ENCODE measurements at places on chromosomes 1 and 21.
A peak's percentile ranks its signal among the peaks of the same experiment; 100 is the strongest.

- DNase-seq: no peak
These were observed 504.9 kb downstream of the OMA1 start for GRCh38 chr1:58041621-58042020.

DNA sequence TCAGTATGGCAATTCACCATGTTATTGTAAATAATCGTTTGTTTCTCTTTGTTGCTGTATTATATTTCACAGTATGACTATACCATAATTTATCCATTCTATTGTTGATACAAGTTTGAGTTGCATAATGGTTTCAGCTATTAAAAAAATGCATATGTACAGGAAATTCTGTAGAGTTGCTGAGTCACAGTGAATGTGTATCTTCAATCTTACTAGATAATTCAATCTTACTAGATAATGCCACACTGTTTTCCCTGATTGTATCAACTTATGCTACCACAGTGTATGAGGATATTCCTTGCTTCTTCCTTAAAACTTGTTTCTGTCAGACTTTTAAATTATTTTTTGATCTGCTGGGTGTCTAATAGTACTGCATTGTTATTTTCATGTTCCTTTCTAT, 3.5 kb upstream of the COA6 start:
- no peak for DNase-seq

DNA sequence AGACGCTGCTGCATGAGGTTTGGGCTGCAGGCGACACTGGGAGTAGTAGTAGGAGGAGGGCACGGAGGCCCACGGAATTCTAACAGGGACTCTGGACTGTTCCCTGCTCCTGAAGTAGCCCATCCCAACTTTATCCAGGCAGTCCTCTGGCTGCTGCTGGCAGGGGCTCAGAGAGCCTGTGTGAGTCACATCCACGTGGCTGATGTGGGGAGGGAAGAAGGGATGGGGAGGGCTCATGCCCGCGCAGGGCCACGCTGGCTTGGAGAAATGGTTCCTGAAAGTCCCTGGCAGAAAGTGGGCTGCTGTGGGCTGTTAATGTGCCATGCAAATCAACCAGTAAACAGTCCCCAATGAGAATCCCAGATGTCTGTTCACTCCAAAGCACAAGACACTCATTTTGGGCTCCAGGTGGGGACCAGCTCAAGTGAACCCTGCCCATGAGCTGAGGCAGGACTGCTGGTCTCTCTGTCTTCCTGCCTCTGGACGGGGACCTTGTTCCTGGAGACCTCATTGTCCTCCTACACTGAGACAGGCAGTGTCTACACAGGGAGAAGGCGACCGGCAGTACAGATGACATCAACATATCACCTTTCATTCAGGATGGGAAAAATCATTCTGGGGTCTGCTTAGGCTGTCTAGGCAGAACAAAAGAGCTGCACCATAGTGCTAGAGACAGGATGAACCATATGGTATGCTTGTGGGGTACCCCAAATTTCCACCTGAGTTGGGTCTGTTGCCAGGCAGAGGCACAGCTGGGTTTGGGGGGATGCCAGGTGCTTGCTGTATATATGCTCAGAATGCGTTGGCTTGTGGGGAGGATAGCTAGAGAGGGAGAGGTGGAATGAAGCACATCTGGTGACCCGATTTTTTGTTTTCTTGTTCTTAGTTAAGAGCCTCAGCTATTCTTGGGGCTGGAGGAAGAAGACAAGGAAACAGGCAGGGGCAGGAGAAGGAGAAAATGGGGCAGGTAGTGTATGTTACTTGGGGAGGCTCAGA, 57.9 kb upstream of the FMOD start:
- no peak for DNase-seq

DNA sequence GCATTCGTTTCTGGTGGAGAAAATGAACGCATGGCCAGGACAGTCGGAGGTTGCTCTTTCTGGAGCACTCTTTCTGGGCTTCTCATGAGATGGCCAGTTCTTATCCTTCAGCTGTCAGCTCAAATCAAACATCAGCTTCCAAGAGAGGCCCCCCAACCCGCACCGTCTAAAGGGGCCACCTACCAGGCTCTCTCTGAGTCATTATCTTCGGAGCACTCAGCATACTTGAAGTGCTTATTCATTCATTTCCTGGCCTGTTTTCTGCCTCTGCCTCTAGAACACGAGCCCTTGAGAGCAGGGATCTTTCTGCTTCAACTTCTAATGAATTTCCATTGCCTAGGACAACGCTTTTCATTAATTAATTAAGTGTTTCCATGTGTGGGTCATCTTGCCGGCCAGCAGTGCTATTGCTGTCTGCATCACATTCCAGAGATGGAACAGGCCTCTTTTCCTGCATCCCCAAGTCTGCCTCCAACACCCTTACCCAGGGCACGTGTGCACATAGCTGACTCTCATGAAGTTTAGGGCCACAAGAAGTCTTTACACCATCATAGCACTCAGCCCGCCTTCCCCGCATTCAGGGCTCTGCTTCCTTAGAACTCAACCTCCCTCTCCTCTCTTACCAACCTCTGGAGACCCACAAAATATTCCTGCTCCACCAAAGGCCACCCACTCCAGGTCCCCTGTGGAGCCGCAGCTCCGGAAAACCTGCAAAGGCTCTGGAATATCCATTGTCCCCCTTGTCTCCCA, 52.1 kb upstream of the LAPTM5 start:
- peak; percentile 43 for DNase-seq

DNA sequence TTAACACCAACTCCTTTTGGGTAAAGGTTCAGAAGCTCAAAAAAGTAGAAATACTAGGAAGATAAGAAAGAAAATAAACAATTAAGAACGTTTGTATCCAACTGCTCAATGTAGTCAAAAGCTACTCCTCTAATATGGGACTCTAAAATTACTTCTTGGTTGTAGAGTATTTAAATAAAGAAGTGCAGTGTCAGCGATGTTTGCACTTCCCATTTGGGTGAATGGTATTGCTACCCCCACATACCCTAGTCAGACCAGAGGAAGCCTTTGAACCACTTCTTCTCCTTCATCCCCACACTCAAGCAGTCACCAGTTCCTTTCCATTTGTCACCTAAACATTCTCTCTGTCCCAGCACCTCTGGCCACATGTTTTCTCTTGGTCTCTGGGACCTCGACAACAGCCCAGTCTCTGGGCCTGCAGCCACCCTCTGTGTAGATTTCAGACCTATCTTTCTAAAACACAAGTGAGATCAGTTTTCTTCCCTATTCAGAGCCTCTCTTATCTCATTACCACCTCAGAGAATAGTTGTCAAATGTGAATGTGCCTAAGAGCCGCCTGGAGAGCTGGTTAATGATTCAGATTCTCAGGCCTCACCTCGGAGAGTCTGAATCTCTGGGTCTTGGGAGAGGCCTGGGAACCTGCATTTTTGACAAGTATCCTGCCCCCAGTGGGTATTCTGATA, 109.8 kb downstream of the OMA1 start:
- DNase-seq: no peak

DNA sequence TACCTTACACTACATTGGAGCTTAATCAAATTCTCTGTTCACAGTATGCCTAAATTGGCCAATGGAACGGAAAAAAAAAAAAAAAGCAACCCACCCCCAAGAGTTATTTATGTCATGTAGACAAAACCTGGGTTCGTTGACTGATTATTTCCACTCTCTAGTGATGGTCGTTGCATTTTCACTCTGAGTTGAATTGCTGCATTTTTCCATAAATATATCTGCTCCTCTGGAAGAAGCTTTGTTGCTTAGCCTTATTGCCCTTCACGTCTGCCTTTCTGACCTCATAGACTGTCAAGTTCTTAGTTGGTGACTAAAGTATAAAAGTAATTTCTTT, 90.2 kb upstream of the RUNX1 start:
- DNase-seq: no peak

DNA sequence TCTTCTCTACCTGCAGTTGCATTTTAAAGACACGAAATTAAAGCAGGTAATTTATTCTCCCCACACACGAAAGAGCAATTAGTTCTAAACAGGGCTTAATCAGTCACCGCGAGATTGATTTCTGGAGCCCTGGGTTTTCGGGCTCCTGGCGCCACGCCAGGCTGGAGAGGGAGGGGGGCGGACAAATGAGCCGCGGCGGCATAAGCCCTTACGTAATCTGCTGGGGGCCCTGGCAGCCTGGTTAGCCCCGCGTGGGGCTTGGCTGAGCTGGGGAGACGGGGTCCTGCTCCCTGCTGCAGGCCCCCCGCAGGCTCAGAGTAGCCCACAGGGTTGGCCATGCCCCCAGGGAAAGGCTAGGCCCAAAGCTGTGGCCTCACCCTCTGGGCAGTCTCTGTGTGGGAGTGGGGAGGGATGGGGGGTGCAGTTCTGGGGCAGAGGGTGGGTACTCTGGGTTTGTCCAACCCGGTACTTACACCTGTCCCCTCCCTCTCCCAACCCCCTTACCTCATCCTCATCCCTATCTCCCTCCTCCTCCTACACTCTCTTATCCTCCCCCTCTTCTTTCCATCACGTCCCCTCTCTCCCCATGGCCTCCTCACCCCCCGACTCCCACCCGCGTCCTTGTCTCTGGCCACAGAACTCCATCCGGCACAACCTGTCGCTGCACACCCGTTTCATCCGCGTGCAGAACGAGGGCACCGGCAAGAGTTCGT, 19.9 kb downstream of the FOXO6 start:
- peak; percentile 84 for DNase-seq

DNA sequence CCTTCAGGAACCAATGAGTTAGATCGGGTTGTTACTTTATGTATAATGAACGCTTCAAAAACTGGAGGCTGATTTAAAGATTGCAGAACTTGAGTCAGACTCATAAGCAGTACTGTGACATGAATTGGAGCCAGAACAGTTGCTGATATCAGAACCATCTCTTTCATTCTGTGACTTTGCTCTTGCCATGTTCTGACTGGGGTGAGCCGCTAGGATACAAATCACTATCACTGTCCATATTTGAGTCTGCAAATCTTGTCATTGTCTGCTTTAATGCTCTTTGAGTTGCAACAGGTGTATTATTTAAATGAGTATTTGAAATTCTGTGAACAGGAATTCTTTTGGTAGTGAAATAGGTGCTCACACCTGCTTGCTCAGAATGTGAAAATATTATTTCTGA, 52.5 kb downstream of the LRIG2 start:
- no peak for DNase-seq

DNA sequence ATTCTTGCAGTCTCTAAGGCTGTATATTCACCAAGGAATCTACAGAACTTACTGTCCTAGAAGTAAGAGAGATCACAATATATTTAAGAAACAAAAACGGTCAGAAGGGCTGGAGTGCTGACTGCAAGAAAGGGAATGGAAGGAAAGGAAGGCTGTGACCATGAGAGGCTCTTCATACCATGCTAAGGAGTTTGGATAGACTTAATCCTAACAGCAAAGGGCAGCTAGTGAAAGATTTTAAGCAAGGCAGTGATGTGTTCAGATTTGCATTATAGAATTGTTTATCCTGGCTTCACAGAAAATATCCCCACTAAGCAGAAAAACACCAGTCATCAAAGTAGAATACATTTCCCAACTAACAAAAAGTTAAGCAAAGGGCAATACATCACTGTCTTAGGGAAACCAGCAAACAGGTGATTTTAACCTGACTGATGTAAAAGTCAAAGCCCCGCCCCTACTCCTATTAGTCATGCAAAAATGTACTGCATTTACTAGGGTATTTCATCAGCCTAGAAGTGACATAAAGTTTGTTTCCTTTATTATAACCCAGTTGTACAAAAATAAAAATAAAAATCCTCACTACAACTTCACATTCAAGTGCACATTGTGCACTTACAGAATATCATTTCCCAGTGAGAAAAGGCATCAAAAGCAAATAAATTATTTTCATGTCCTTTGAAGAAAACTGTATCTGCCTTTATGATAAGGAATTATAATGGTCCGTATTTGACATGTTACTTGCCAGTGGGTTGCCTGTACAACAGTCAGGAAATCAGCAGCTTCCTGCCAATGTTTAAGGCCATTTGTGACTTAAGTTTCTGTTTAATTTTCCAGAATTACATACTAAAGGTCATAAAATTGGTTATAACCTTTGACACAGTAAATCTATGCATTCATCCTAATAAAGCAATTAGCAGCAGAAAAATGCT, 17.2 kb downstream of the JAK1 start:
- DNase-seq: no peak

- DNase-seq: no peak
These were observed 36.8 kb upstream of the DUSP10 start for GRCh38 chr1:221778535-221779142.

GRCh38 chr1:181169281-181169865, 80.9 kb downstream of the IER5 start:
- peak; percentile 76 for DNase-seq

GRCh38 chr1:111183308-111184069, 17.0 kb downstream of the DENND2D start:
- no peak for DNase-seq

GRCh38 chr1:202291001-202291400, 50.7 kb downstream of the UBE2T start:
- DNase-seq: no peak

DNA sequence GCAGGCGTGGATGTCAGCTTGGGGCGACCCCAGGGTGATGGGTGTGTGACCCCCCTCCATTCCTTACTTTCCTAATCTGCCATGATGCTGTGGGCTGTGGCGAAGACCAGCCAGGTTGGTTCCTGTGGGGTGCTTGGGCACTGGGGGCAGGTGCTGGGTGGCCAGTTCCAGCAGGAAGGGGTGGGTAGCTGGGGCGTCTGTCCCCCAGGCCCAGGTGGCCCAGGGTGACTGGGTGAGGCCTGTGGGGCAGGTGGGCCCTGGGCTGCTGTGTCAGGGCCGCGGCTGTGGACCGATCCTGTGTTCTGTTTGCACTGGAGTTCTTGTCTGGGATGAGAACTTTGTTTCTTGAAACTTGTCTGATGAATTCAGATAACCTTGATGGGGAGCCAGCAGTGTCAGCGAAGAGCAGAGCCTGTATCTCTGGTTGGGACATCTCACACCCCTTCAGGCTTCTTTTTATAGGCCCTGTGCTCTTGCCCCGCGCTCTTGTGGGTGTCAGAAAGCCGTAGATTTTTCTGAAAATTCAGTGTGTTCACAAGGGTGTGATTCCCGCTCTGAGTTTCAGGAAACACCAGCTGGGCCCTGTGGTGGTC, 3.7 kb downstream of the PRKCZ start:
- DNase-seq: no peak

- no peak for DNase-seq
These were observed 8.4 kb upstream of the DDAH1 start for GRCh38 chr1:85473390-85473789.

DNA sequence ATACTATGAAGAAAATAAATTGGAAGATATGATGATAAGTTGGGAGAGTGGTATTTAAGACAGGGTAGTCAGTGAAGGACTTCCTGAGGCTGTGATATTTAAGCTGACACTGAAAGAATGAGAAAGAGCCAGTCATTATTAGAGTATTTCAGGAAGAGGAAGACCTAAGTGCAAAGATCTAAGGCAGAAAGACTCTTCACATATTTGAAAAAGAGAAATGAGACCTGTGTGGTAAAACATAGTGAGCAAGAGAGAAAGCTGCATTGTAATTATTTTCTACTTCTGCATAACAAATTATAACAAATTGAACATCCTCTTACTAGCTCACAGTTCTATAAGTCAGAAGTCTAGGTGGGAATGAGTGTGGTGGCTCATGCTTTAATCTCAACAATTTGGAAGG, 34.6 kb upstream of the DOCK7 start:
- DNase-seq: no peak

- DNase-seq: no peak
These were observed 91.3 kb upstream of the COA6 start for GRCh38 chr1:234281826-234282489.

GRCh38 chr1:56450004-56450666, 129.2 kb downstream of the PLPP3 start:
- DNase-seq: no peak

- no peak for DNase-seq
These were observed 9.1 kb downstream of the LAMC1 start for GRCh38 chr1:183032122-183032921.
